ENCODE measurements at places on chromosomes 16 and 17.
A peak's percentile ranks its signal among the peaks of the same experiment; 100 is the strongest.

- peak; percentile 80 for DNase-seq
Measured at GRCh38 chr16:66116163-66117002, 250.1 kb upstream of the CDH5 start.

DNA sequence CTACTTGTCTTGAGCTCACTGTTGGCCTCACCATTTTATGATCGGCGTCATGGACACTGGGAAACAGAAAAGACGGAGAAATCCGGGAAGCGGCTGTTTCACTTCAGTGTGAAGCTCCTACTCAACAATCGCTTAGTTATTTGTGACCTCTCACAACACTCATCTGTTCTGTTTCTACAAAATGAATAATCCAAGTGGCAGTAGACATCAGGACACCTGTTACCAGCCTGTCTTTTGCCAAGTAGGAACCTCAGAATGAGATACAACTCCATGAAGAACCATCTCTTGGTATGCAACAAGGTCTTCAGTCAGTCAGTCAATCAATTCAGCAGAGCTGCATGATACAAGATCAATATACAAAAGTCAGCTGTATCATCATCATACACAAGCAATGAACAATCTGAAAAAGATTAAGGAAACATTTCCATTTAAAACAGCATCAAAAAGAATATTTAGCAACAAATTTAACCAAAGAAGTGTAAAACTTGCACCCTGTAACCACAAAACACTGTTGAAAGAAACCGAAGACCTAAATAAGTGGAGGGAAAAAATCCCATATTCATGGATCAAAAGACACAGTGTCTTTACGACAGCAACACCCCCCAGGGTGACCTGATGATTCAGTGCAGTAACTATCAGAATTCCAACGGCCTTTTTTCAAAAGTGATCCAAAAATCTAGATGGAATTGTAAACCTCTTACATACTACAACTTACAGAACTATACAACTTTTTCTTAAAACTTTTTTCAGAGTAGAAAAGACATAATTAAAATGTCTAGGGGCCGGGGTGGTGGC is 63.4 kb downstream of the ANKRD11 start:
- DNase-seq, result no peak

DNA sequence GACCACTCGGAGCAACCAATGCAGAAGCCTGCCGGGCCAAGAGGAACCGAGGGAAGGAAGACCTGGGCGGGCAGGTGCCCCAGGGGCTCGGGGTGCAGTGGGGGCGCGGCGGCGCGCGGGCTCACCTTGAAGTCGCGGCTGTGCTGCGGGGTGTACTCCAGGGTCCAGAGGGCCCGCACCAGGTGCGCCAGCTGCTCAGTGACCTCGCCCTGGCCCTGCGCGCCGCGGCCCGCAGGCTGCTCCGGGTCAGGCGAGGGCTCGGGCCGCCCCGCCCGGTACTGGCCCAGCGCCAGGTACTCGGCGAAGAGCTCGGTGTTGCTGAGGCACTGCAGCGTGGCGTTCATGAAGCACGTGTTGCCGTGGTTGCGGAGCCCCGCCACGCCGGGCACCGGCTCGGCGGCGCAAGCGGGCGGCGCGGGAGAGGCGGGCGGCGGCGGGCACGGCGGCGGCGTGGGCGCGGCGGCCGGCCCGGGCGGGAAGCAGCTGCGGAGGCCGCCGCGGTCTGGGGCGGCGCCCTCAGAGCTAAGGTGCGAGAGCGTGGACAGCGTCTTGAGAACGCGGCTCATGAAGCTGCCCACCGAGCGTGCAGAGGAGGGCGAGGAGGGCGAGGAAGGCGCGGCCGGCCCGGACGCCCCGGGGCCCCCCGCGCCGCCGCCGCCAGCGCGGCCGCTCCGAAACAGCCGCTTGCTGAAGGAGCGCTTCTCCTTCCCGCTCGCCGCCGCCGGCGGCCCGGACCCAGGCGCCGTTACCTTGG is 562 bp downstream of the USP31 start:
- peak; percentile 58 for DNase-seq

DNA sequence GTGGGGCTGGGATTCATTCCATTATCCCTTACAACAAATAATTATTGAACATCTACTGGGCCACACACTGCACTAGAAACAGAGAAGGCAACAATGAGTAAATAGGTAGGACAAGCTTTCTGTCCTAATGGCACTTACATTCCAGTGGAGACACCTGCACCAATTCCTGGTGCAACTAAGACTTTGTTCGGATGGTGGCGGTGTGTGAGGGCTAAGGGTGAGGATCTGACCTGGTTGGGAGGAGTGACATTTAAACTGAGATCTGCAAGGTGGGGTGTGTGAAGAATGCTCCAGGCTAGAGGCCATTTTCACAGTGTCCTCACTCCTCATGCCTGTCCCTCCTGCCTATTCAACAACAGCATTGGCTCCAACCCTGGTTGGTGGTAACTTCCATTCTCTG is 510.0 kb downstream of the XYLT1 start:
- no peak for DNase-seq

DNA sequence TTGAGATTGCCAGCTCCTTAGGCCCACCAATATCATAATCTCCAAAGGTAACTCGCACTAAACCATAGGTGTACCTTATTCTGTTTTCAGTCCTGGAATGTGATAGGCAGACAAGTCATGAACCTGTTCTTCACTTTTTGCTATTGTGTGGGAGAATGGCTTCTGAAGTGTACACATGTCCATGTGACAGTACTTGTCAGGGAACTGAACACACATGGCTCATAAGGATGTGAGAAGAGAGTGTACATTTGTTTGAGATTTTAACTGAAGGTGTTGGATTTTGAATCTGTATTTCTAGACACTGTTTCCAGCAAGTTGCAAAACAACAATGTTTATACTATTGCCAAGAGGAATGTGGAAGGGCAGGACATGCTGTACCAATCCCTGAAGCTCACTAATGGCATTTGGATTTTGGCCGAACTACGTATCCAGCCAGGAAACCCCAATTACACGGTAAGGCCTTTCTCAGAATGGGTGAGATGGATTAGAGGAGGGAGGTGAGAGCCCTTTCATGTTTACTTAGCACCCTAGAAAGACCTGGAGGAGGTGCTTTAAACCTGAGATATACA is 14.5 kb upstream of the RASL10B start:
- DNase-seq, result no peak
